Peyer's patch (tissue), 4 donors: ENCODE measurements at places on chromosomes 6 and 20.

DNA sequence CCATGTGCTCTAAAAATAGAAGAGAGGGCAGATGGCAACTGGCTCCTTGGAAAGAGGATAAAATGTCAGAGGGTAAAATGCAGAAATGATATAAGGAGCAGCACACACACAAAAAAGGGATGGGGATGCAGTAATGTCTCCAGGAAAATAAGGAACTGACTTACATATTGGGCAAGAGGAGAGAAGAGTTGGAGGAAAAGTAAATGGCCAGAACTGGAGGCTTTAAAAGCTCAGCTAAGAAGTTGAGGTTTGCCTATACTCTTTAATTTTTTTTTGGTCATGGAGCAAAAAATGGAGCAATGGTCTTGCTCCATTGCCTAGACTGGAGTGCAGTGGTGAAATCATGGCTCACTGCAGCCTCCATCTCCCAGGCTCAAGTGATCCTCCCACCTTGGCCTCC, 93.7 kb downstream of the SULF2 start:
- no peak for DNase-seq

- DNase-seq: no peak
Measured at GRCh38 chr20:11738852-11739251, 178.8 kb upstream of the BTBD3 start.

DNA sequence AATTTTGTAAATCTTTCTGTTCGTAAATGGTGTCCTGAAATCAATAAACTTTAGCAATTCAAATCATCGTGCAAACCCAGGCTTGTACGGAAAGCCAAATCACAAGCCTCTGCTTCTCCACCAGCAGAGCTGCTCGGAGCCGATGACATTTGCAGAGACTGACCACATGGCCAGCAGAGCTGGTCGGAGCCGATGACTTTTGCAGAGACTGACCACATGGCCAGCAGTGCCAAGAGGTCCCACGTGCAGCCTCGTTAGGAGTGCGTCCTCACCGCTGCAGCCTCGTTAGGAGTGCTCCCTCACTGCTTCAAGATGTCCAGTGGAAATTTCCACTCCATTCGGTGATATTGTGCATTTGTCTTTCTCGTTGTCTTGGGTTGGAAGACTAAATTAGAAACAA, 28.5 kb downstream of the SMOC2 start:
- DNase-seq: no peak

DNA sequence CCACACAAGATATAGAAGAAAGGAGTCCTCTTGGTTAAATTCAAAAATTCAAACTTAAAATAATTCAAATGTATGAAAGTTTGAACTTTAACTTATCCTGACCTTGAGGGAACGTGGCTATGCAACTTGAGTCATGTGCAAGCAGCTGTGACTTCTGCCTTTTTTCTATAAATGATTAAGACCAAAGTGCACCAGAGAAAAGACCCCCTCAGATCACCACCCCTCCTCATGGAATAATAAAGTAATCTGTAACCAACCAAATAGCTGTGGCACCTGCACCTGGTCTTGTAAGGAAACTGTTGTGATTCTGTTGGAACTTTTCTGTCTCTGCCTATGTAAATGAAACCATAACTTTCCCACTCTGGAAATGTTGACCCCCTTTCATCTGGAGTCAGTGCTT, 141.1 kb upstream of the GGTLC1 start:
- no peak for DNase-seq

DNA sequence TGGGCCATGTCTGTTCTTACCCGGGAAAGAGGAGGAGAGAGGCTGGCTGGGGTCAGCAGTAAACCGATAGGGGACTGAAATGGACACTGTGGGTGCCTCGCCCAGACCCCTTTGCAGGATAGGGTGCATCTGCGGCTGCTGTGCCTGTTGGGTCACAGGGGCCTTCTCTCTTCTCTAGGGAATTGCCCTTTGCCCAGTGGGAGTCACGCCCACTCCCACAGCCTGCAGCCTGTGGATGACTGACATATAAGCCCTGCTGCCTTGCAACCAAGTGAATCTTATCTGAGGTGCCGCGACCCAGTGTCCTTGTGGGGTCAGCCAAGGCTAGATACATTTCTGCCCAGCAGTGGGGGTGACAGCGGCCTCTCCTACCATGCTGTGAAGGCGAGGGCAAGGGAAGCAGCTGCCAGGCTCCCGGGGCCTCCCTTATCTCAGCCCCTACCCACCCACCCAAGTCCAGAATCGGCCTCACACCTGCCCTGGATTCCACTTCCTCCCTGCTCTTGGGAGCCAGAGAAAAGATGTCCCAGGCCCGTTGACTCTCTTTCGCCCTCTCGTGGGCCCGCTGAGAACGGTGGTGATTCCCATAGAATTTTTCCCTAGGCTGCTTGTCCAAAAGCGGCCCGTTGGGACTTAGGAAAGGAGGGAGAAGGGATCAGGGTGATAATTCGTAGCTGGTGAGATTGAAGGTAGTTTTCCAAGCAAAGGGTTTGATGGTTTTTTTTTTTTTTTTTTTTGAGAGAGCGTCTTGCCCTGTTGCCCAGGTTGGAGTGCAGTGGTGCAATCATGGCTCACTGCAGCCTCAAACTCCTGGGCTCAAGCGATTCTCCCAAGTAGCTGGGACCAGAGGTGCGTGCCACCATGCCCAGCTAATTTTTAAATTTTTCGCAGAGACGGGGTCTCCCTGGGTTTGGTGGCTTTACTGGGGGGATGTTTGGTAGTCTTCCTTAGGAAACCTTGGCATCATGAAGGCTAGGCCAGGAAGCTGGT, 76.4 kb upstream of the RNF24 start:
- peak; percentile 31 for DNase-seq

GRCh38 chr6:138944412-138944811, 43.6 kb downstream of the REPS1 start:
- no peak for DNase-seq

- no peak for DNase-seq
Measured at GRCh38 chr20:14959506-14960475, 622.4 kb upstream of the FLRT3 start.

GRCh38 chr6:31272836-31273626, 1.1 kb upstream of the HLA-C start:
- peak; percentile 62 for DNase-seq

DNA sequence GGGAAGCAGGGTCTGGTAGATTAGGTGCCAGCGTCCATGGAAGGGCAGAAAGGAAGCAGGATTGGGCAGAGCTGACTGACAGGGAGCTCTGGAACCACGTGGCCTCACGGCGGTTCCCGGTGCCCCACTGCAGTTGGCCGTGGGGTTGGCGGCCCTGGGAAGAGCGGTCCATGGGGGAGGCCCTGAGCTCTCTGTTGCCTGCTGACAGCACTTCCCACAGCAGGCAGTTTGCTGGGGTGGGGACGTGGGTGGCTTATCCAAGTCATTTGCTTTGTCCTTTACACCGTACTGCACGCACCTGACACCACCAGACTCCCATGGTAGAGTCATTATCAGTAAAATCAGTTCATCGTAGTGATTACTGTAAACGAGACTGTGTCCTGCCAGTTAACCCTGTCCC, 56.1 kb downstream of the RPP40 start:
- no peak for DNase-seq
